ENCODE measurements at places on chromosomes 7 and 10.
A peak's percentile ranks its signal among the peaks of the same experiment; 100 is the strongest.

- no peak for DNase-seq
Measured at GRCh38 chr7:23969443-23969842, 259.4 kb downstream of the STK31 start.

- no peak for DNase-seq
Measured at GRCh38 chr10:132179551-132180392, 7.0 kb upstream of the DPYSL4 start.

DNA sequence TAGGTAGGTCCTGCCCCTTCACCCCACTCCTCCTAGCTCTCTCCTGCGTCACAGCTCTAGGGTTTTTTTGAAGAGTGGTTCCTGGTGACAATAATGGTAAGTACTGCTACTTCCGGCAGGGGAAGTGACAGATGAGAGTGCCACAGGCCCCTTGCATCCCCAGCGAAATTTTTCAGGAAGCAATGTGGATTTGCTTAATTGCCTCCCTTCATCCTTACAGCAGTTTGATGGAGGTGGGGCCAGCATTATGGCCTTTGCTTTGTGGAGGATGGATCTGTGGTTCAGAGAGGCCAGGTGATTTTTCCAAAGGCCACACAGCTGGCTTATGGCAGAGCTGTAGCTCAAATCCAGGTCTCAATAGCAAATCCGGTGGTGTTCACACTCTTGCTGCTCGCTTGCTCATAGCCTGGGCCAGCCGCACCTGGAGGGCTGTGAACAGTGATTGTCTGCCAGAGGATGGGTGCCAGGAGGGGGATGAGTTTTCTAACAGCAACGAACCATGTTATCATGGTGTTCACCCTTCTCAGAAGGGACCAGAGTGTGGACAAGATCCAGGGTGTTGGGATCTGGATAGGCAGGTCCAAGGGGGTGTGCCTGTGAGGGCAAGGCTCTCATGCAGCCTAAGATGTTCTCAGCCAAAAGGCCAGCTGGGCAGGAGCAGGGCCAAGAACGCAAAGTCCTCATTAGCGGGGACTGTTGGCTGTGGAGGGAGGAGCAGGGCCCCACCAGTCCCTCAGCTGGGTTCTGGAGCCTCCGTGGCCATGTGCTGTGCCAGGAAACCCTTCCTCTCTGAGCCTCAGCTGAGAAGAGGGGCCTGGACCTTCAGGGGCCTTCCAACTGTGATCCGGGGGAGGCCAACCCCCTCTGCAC lies 89.0 kb downstream of the EMX2 start:
- DNase-seq: no peak

GRCh38 chr10:113576852-113577251 lies 24.0 kb downstream of the HABP2 start:
- DNase-seq: no peak

DNA sequence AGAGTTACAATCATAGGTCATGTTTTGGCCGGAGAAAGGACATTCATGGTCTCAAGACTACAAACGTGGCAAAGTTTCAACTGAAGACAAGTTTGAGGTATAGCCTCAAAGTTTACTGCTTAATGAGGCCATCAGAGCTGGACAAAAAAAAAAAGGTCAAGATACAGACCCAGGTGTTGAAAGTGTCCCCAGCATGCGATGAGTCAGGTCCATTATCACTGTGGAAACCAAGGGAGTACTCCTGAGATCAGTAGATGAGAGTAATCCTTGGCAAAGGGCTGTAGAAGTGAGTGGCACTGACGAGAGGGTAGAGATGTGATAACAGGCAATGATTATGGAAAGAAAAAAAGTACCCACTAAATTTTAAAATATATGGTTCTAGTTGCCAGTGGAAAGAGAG lies 80.1 kb upstream of the LRRN3 start:
- no peak for DNase-seq

GRCh38 chr7:137283153-137283552 lies 60.4 kb downstream of the PTN start:
- no peak for DNase-seq

- DNase-seq: no peak
Measured at GRCh38 chr10:130686689-130687300, 550.6 kb downstream of the GLRX3 start.

- no peak for DNase-seq
Measured at GRCh38 chr7:101108330-101108857, 18.5 kb upstream of the SERPINE1 start.

GRCh38 chr7:144830024-144830785 lies 5.6 kb downstream of the TPK1 start:
- DNase-seq: no peak

- DNase-seq: no peak
Measured at GRCh38 chr10:73253225-73253555, 746 bp upstream of the MRPS16 start.

- DNase-seq: no peak
Measured at GRCh38 chr7:2295936-2296620, 18.2 kb downstream of the SNX8 start.

DNA sequence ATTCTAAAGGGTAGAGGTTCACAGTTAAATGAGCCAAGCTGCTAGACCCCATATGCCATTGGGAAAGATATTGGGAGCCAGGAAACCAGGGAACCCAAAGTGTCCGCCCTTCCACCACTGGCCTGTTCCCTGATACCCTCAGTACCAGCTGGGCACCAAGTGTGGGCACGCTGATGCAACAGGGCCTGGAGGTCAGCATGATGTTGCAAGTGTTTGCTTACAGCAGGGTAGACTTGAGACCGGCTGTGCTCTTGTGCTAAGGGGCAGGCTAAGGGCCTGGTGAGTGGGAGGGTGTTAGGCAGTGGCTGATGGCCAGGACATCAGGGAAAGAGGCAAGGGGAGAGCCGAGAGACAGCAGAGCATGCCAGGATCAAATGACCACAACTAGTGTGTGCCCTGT lies 21.0 kb upstream of the MYL7 start:
- DNase-seq: no peak

GRCh38 chr10:19453967-19454366 lies 362.3 kb upstream of the PLXDC2 start:
- no peak for DNase-seq

- DNase-seq: no peak
Measured at GRCh38 chr7:129146237-129146979, 1.9 kb downstream of the TSPAN33 start.

GRCh38 chr7:106231856-106232490 lies 52.8 kb downstream of the NAMPT start:
- no peak for DNase-seq

DNA sequence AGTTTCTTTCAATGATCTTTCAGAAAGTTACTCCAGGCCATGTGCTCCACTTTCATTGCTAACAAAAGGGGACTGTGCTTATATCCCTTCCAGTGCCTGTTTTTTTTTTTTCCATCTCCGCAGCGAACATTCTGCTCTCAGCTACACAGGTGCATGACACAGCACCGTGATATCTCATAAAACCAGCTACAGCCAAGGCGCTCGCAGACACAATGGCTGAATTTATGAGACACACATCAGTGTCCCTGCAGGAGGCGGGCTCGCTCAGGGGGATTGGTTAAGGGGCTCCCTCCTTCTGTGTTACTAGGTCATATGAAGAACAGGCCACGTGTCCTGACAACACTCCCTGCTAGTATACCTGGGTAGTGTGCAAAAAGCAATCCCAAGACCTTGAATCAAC lies 245.5 kb downstream of the SKAP2 start:
- DNase-seq: no peak

DNA sequence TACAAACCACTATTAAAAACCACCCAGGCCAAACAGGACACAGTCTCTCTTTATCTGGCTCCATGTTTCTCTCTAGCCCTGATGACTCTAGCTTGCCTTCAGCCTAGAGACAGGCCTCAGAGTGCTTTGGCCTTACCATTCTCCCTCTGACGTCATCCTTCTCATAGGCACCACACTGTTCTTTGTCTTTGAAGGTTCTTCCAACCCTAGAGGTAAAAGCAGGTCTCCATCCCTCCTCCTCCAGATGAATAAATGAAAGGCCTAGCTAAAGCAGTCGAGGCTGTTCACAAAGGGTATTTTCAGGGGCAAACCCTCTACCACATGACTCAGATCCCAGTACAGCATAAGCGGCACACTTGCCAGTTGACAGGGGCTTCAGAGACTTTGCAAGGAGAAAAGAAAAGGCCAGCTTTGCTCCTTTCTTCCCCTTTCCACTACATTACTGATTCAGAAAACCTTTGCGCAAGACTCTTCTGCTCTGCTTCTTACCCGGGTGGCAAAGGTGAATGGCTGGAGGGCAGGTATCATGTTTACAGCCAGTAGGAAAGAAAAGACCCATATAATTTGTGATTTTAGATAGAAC lies 14.8 kb downstream of the NFE2L3 start:
- DNase-seq: no peak

DNA sequence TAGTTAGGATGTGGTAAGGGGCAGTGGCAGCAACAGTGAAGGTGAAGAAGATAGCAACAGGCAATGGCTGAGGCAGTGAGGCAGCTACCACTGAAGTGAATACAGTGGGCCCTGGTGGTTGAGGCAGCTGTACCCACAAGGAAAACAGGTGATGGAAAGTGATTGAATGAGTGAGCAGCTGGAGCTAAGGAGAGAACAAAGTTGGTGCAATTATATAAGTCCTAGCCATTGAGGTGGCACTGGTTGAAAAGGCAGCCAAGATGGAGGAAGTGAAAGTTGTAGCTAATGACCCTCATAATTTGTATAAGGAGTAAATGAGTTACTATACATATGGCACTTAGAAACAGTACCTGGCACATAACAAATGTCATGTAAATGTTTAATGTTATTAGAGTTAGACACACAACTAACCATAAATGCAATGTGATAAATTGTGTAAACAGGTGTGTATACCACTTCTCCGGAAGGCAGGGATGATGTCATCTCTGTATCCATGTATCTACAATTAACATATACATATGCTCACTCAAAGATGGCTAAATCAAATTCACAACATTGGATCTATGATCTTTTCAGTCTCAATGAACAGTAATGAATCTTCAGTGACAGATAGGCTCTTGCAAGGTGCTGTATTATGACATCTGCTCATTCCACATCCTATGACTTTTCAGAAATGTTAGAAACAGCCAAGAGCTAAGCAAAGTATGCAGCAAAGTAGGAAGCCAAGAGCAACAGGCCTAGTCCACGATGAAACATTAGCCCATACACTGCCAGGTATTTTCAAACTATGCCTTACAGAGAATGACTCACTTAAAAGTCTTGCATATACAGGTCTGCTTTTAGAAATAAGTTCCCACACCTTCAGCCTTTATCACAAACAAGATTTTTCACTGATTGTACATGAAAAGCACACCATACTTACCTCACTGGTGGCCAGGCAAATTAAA lies 10.7 kb downstream of the XPNPEP1 start:
- no peak for DNase-seq

- DNase-seq: peak; percentile 24
Measured at GRCh38 chr10:20767028-20767427, 130.1 kb downstream of the NEBL start.

DNA sequence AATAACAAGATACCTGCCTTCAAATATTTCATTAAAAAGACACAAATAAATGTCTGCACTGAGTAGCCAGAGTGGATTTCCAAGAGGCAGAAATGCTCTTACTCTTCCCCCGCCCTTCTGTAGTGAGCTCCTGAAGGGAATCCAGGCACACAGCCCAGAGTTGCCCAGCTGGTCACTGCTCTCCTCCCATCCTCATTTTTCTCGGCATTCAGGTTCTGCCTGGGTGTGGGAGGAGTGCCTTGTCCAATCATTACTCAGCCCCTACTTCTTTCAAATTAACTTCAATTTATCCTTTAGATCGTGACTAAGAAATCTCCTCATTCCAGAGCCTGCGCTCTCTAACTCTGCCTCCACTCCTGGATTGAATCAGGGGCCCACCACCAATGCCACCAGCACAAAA lies 12.2 kb downstream of the CCDC6 start:
- peak; percentile 59 for DNase-seq

- DNase-seq: no peak
Measured at GRCh38 chr7:37320848-37321468, 127.7 kb downstream of the ELMO1 start.

- no peak for DNase-seq
Measured at GRCh38 chr7:32142649-32143048, 72.4 kb upstream of the PDE1C start.

DNA sequence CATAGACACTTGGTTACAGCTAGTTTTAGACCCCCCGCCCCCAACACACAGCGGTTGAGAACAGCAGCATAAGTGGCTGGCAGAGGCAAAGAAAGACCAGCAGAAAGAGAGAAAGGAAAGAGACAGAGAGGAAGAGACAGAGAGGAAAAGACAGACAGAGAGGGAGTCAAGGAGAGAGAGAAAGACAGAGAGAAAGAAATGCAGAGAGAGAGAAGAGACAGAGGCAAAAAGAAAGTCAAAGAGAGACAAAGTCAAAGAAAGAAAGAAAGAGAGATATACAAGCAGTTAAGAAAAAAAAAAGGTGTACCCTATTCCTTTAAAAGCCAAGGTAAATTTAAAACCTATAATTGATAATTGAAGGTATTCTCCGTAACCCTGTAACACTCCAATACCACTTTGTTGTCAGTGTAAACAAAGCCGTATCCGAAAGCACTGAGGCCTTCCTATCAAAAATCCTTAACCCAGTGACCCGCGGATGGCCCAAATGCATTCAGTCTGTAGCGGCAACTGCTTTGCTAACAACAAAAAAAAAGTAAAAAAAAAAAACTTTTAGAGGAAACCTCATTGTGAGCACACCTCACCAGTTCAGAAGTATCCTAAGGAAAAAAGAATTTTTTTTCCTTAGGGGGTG lies 11.9 kb upstream of the SLC12A9 start:
- no peak for DNase-seq

DNA sequence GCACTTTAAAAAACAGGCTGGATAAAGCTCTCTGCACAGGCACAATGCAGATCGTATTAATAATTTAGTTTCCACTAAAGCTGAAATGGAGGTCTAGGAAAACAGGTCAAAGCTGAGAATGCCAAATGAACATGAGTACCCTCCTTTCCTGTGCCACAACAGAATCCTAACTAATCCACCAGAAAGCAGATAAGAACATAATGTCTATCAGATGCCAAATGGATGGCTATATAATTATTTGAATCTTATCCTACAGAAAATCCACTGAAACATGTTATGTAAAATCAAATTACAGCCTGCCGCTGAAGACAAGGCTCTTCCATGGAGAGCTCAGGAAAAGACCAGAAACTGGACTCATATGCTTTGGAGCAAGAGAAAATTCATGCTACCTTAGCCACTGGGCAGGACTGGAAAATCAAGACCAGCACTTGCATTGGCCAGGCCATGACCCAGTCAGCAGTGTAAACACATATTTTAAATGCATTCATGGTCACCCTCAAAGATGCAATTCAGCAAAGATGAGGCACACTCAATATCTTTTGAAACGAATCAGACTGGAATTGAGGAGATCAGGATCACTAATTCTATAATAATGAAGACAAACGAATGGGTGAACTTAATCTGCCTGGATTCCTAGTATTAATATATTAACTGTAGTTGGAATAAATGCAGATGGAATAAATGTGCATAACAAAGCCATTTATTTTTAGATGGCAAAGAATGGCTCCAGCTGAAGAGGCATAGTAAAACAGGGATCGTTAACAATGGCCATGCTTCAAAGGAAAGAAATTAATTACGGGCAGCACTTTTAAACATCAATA lies 13.2 kb downstream of the ANK3 start:
- DNase-seq: no peak

GRCh38 chr7:52720856-52721255 lies 314.6 kb upstream of the POM121L12 start:
- no peak for DNase-seq
